ENCODE measurements at places on chromosomes 13 and 19.
A peak's percentile ranks its signal among the peaks of the same experiment; 100 is the strongest.

DNA sequence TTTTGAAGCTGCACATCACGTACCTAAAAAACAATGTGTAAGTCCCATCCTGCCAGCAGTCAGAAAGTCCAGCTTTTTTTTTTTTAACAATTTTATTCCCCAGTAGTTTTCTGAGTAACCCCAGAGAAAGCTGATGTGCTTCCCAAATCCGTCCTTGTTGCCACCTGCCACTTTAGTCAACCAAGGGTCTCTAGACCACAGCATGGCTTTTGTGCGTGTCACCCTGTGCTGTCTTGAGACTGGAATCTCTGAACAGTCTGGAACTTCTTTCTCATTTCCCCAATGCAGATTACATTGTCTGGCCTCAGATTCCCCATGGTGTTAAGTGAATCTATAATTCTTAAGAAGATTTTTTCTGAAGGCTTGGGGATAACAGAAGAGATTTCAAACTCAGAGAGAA lies 289.2 kb upstream of the KLF12 start:
- no peak for DNase-seq

GRCh38 chr19:6616011-6616410 lies 25.1 kb upstream of the CD70 start:
- DNase-seq: no peak

DNA sequence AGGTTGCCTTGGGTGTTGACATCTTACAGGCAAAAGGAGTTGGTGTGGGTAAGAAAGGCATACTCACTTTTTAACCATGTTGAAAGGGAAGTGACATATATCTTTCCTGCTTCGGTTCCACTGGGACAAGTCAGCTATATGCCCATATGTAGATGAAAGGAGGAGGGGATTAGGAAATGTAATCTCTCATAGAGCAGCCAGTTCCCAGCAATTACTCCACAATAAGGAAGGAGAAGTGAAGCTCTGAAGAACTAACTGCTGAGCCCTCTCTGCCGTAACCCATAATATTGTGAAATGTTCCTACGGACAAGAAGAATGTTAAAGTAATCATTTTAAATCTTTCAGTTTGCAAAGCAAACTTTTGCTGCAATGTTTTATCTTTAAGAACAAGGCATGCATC lies 82.2 kb downstream of the EDNRB start:
- DNase-seq: no peak

- DNase-seq: peak; percentile 17
These were observed 249.0 kb downstream of the DLEU7 start for GRCh38 chr13:50594276-50595051.

DNA sequence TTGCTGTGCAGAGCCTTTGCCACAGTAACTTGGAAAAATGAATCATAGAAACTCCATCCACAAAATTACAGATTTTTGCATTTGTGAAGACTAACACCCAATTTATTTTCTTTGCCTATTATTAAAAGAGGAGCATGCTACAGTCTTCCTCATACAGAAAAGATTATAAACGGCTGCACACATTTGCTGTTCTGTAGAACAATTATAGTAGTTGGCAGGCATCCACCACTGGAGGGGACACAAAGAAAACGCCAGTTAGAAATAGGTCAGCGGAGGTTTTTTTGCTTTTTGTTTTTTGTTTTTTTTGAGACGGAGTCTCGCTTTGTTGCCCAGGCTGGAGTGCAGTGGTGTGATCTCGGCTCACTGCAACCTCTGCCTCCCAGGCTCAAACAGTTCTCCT lies 51.6 kb downstream of the SACS start:
- DNase-seq: no peak

DNA sequence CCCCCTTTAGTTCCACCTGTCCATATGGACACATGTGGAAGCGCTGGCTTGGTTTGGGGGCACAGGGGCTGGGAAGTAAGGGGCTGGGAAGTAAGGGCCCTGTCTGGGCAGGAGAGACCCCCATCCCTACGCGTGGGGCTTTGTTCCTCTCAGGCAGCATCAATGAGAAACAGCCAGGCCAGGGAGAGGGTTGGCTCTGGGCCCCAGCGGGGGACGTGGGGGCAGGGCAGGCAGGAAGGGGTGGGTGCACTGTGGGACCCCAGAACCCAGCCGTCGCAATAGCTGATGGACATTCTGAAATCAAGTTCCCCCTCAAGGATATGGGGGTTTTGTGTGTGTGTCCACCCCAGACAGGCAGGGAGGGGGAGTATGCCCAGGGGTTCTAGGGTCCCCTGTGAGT lies 1.2 kb downstream of the NCAN start:
- DNase-seq: no peak

- DNase-seq: peak; percentile 46
These were observed 17.6 kb downstream of the LIG1 start for GRCh38 chr19:48152551-48152950.

DNA sequence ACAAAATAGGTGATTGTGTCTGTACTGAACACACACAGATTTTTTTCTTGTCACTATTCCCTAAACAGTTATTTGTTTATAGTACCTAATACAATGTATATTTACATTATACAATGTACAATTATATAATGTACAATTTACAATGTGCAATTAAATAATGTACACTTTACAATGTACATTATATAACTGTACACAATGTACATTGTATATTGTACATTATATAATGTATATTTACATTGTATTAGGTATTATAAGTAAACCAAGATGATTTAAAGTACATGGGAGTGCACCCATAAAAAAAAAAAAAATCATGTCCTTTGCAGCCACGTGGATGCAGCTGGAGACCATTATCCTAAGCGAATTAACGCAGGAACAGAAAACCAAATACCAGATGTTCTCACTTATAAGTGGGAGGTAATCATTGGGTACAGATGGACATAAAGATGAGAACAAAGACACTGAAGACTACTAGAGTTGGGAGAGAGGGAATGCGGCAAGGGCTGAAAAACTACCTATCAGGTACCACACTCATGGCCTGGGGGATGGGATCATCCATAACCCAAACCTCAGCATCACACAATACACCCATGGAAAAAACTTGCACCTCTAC lies 68.1 kb downstream of the ABCC4 start:
- DNase-seq: no peak

DNA sequence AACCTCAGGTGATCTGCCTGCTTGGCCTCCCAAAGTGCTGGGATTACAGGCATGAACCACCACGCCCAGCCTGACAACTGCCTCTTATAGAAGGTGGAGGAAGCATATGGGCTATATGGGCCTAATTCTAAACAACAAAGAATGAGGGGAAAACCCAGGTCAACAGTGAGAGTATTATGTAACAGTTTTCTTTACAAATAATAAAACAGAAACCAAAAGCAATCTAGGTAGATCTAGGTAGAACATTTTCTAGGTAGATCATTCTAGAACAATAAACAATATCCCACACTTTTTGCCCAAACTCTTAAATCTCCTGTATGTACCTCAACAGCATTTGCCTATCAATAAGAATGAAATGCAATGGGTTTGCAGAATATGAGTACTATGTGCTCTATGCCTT lies 267.4 kb downstream of the ABCC4 start:
- no peak for DNase-seq

DNA sequence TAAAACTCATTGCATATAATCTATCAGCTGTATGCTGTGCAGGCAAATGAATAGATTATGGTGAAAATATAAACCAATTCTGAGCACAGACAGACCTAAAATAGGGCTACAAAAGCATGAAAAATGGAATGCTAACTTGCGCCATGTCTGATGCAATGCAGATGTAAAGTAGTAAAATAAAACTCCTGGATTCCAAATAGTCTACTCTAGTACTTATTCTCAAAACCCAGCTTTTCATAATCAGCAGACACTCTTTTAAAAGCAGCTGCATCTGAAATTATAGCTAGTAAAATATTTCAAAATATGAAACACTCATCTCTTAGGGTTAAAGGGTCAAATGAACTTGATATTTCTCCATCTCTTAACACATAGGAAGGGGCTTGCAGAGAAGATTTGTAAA lies 4.7 kb upstream of the POMP start:
- no peak for DNase-seq

DNA sequence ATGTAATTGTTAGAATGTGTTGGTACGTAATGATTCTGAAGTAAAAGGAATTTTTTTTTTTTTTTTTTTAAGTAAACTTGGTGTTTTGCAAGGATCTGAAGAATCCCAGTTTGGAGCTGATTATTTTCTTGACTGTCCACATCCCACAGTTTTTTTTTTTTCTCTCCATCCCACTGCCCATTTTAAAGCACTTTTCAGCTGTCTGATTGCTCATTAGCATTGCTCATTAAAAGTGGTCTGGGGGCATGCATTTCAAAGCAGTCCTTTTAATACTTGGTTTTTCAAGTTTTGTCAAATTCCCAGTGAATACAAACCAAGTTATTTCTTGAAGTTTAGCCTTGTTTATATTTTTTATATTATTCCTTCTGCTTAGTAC lies 44.1 kb downstream of the SLAIN1 start:
- DNase-seq: no peak

DNA sequence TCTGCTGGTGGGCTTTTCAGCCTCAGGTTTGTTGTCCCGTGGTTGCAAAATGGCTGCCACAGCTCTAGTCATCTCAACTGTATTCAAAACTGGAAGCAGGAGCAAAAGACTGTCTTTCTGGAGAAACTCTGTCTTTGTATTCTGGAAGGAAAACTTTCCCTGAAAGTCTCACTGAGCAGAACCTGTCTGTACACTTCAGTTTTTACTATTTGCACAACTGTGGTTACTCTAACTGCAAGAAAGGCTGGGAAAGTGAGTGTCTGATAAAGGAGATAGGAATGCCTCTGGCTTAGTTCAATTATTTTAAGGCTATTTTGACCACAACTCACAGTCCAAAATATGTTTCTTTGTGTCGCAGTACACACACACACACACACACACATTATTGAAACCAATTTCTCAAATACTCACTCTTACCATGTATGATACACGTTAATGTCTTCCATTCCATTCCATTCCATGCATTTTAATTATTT lies 49.7 kb upstream of the EHD2 start:
- no peak for DNase-seq

DNA sequence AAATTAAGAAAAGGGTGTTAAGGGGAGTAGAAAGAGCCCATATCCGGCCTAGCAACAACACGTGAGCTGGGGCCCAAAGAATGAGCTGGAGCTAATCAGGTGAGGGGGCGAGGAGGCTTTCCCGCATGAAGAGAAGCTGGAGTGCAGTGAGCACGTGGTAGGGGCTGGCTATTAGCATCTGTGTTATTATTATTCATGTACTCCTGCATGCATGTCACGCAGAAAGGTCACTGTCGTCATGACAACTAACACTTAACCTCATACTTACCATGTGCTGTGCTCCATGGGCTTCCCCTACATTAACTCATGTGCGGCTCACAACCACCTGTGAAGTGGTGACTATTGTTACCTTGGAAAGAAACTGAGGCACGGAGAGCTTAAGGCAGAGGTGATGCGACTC lies 227.6 kb upstream of the UBL3 start:
- no peak for DNase-seq

GRCh38 chr13:51305271-51305967 lies 34.1 kb upstream of the SERPINE3 start:
- DNase-seq: no peak

DNA sequence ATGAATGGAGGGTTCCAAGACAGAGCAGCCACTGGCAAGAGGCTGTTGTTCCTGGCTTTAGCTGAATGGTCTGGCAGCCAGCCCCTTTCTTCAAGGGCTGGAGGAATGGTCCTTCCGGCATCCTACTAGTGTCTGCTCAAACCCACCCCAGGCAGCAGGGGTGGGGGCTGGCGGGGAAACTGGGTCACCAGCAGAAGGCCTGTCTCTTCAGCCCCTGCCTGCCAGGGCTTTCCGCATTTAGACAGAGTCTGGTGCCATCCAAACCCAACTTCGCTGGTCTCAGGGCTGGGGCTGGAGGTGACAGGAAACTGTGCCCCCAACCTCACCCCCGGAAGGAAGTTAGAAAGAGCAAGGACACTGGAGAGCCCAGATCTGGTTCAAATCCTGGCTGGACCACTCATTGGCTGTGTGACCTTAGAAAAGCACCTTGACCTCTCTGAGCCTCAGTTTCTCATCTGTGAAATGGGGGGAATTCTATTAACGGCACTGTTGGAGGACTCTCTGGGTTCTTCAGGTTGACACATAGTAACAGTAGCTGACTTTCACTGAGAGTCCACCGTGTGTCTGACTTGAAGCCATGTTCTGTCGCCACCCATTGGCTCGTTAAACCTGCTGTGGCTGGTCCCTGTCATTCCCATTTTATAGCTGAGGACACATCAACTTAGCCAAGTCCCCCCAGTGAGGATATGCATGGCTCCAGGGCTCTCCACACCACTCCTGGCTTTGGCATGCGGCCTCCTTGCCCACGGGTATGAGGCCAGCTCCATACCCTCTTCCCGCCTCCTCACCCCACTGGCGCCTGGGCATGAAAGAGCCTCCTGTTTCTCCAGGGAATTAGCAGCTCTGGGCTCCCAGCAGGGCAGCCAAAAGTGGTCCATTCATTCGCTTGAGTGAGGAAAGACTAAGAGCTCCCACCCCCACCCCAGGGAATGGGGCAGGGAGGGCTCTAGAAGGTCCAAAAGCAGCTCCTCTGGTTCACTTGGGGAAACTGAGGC lies 2.5 kb upstream of the NR2C2AP start:
- DNase-seq: no peak

DNA sequence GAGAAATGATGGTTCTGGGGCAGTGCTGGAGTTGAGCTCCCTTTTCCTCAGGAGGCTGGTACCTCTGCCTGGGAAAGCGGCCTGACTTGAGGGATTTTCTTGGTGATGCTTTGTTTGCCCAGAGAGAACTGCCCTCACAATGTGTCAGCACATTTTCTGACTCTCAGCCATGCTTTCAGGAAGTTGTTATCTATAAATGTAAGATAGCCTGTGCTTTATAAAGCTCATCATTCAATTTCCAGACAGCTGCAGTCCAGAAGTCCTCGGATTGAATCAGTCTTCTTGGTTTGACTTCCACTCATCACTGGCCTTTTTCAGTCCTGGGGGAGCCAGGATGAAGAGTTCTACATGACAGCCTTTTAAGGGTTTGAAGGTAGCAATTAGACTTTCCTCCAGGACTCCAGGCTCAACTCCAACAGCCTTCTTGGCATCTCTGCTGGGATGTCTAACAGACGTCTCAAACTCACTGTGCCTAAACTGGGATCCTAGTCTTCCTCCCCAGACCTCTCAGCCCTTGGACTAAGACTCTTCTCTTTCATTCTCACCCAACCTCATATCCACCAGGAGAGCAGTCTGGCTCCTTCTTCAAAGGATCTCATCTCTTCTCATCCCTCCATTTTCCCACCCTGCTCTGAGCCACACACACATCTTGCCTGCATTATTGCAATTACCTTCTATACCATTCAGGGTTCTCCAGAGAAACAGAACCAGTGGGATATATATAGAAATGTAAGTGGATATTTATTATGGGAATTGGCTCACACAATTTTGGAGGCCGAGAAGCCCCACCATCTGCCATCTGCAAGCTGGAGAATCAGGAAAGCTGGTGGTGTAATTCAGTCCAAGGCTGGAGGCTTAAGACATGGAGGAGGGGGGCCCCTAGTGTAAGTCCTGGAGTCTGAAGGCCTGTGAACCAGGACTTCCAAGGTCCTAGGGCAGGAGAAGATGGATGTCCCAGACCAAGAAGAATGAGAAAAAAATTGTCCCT lies 13.1 kb downstream of the ERICH6B start:
- no peak for DNase-seq

- no peak for DNase-seq
These were observed 50.7 kb downstream of the ACSBG2 start for GRCh38 chr19:6185835-6186834.
